ENCODE measurements at places on chromosomes 16 and 17.
A peak's percentile ranks its signal among the peaks of the same experiment; 100 is the strongest.

DNA sequence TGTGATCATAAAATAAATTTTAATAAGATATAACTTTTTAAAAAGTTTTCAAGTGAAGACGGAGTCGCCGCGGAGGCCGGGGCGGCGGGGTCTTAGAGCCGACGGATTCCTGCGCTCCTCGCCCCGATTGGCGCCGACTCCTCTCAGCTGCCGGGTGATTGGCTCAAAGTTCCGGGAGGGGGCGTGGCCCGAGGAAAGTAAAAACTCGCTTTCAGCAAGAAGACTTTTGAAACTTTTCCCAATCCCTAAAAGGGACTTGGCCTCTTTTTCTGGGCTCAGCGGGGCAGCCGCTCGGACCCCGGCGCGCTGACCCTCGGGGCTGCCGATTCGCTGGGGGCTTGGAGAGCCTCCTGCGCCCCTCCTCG, at the start of gene FOXC2:
Gene FOXC2 (plus strand): TSS at position 229 of the 365 bp plus-strand sequence. CDS start 507 bp downstream, outside the sequence.
- peak; percentile 92 for DNase-seq

DNA sequence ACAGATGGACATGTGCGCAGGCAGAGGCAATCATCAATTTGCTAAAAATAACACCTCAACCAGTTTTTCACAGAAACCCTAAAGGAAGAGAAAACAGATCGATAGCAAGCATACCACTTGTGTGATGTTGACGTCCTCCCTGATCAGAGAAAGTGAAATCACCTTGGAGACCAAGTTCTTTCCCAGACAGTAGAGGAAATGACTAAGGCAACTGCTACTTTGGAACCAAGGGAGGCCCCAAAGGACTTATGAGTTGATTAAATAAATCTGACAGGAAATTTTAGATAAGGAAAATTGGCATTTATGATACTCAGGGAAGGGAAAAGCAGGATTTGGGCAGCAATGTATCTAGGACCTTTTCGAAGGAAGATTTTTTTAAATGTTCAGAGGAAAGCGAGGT, 267.1 kb upstream of the ASIC2 start:
- no peak for DNase-seq

- no peak for DNase-seq
These were observed 44.4 kb downstream of the YPEL2 start for GRCh38 chr17:59375857-59376256.

DNA sequence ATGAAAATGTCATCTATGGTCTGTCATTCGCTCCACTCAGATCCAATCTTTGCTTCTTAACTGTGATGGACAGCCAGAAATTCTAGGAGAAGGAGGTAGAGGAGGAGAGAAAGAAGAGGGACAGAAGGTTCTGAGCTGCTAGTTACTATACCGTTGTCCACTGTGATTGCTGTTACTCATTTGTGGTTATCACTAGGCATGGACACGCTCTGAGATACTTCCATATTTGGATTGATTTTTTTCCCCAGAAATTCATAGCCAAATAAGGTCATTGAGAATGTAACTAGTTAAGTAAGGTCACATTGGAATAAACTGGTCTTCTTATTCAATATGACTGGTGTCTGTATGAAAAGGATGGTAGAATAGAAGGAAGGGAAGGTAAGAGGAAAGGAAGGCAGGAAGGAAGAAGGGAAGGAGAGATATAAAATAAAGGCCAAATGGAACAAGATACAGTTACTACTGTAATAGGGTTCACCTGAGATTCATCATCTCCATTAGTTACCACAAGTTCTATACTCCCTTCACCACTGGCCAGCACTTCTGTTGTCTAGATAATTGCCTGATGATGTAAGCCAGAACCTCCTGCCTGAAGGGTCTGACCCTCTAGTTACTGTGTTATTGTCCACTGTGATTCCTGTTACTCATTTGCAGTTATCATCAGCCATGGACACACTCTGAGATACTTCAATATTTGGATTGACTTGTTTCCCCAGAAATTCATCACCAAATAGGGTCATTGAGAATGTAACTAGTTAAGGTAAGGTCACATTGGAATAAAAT, 2.9 kb downstream of the KRTAP9-7 start:
- DNase-seq, result no peak

DNA sequence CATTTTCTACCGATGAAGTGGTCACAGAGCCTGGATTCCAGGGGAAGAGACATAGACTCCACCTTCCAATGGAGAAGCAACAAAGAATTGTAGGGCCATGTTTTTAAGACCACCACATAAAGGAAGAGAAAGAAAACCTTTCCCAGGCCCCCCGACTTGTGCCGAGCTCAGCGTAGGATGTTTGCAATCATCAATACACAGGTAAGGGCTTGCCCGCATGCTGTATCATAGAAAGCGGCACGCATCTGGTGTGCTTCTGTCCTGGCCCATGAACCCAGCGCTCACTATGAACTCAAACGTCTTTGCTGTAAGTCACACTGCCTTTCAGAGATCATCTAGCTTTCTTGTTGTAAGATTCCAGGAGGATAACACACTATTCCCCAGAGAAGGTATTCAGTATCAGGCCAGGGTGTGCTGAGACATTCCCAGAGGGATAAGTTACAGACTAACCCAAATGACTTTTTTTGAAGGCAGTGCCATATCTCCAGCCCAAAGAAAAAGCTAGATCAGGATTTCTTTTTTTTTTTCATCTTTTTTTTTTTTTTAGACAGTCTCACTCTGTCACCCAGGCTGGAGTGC, 79.5 kb upstream of the RPL38 start:
- DNase-seq, result no peak

DNA sequence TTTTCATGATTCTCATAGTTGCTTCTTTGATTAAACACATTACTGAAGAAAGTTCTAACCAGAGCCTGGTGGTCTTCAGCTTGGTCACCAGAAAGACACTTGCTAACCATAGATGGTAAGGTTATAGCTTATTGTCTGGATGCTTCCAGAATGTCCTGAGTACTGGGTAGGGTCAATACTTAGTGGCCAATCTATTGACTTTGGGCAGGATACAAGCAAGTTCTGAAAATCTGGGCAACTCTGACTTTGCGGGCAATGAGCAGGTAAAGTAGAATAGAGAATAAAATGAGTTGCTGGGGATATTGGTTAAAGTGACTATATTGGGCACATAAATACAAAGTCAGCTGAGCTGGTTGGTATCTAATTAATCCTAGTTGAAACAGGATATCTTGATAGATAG, 63.0 kb downstream of the ABCA8 start:
- no peak for DNase-seq

- DNase-seq, result peak; percentile 97
These were observed at the start of gene SKA2 for GRCh38 chr17:59154721-59155438. Gene SKA2, minus strand, starts transcription at chr17:59155186. Its CDS starts 23 bp downstream, at chr17:59155163.

GRCh38 chr17:18259621-18260331, 686 bp upstream of the MIEF2 start:
- no peak for DNase-seq

- peak; percentile 19 for DNase-seq
These were observed 3.1 kb downstream of the SPSB3 start for GRCh38 chr16:1779234-1779701.

GRCh38 chr16:57799600-57800199, 2.6 kb downstream of the KIFC3 start:
- no peak for DNase-seq

DNA sequence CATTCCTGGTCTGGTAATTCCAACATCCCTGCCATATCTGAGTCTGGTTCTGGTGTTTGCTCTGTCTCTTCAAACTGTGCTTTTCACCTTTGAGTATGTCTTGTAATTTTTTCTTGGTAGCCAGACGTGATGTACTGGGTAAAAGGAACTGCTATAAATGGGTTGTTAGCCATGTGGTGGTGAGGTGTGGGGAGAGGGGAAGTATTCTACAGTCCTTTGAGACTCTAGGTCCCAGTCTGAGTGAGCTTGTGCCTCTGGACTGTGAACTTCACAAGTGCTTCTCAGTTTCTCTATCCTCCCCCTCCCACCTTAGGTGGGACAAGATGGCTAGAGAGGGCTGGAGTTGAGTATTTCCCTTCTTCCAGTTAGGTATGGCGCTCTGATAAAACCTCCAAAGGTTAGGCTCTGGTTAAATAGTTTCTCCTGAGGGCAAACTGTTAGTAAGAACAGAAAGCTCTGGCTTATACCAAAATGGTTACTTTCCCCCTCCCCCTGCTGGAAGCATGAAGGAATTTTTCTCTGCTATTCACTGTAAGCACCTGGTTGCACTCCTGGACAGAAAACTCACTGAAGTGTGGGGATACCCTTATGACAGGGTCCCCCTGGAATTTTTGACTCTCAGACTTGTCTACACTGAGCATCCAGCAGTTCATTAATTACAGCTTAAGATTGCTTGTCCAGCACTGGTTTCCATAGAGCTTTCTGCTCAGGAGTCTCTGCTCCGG, 87.8 kb downstream of the MARCHF10 start:
- no peak for DNase-seq

GRCh38 chr17:35132816-35133550, 9.1 kb downstream of the NLE1 start:
- DNase-seq, result no peak

DNA sequence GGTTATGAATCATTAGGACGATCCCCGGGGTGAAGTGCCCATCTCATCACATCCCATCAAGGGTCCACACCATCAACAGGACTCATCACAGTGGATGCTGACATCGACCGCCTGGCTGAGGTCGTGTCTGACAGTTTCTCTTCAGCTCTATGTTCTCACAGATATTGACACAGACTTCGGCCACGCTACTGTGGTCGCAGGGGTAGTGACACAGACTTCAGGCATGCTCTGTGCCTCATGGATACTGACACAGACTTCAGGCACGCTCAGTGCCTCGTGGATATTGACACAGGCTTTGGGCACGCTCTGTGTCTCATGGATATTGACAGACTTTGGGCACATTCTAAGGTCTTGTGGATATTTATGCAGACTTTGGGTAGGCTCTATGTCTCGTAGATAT, 50.1 kb downstream of the KLHDC4 start:
- DNase-seq, result no peak

DNA sequence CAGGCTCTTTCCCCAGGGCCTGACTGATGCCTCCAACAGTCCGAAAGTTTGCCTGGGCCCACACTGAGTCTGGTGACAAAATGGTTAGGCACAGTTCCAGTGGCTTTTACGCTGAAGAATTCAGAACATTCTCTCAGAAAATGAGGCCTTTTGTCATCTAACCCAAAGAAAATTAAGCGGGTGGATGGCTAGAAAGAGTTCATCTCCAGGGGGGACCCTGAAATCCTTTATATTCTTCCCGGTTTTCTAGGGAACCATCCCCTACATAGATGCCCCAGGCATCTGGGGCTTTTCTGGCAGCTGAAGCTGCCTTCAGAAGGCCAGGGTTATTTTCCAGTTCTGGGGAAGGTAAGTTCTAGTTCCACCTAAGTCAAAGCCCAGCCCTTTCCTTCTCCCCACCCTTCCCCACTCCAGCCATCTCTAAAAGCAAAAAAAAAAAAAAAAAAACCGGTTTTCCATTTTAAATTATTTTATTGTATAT, 2.2 kb downstream of the RASD1 start:
- DNase-seq, result no peak

- DNase-seq, result peak; percentile 88
These were observed 21.7 kb downstream of the KNOP1 start for GRCh38 chr16:19696328-19696727.

DNA sequence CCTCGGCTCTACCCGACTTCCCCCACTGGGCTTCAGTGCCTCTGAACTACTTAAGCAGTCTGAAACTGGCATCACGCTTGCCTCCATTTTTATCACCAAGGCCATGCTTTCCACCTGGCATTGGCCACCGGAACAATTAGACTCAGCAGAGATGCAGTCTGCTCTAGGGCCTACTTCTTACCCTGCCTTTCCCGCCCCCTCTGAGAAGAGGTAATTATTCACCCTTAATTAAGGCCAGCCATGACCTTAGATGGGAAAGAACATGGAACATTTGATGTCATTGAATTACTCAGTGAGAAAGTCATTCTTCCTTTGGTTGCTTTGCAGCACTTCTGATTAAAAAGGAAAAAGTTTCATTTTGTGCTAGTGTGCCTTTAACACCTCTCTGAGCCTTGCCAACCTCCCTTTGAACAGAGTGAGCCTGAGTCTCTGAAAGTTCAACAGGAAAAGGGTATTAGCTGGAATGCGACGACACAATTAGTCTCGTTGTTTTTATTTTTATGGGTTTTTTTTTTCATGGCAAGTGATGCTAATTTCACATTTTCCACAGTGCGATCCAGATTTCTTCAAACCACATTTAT, 60.9 kb upstream of the TNRC6A start:
- DNase-seq, result peak; percentile 53
